Left lobe of liver (tissue), 2 donors: ENCODE measurements at places on chromosomes 13 and 19. TPM values are rescaled to one million over a fixed set of nuclear protein-coding genes. Genes with fewer than 3 reads are reported as not detected.

DNA sequence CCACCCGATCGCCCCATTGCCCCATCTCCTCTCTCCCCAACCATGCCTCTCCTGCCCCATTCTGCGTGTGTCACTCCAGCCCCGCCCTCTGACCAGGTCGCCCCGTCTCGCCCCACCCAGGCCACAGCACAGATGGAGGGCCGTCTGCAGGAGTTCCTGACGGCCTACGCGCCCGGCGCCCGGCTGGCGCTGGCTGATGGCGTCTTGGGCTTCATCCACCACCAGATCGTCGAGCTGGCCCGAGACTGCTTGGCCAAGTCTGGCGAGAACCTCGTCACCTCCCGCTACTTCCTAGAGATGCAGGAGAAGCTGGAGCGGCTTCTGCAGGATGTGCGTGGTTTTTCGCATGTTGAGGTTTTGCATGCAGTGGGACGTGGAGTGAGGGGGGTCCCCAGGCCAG is 26.2 kb downstream of the MAST3 start:
- no peak for DNase-seq

GRCh38 chr19:7355151-7355820 is 6.5 kb downstream of the ARHGEF18 start:
- no peak for DNase-seq

RUBCNL gene
- total RNA-seq, result 0.68 TPM

APOE gene
- total RNA-seq, result 5,009 TPM
